Osteoblast (primary cell): ENCODE measurements at places on chromosomes 13 and 19. TPM values are rescaled to one million over a fixed set of nuclear protein-coding genes. Genes with fewer than 3 reads are reported as not detected.

DNA sequence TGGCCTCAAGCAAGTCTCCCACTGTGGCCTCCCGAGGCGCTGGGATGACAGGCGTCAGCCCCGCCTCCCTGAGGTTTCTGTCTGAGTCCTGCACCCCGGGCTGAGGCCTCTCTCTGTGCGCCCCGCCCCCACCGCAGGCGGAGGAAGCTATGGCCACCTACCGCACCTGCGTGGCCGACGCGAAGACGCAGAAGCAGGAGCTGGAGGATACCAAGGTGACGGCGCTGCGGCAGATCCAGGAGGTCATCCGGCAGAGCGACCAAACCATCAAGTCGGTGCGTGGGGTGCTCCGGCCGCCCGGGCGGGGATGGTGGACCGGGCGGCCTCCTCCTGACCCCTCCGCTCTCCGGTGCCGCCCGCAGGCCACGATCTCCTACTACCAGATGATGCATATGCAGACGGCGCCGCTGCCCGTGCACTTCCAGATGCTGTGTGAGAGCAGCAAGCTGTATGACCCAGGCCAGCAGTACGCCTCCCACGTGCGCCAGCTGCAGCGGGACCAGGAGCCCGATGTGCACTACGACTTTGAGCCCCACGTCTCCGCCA, 12.7 kb downstream of the ARHGAP45 start:
- H3K4me3 ChIP-seq = no peak overlapping the region
- no peaks in the 10 kb centered on the region for H3K4me1 ChIP-seq
- H3K27me3 ChIP-seq = no peaks in the 10 kb centered on the region
- no peaks in the 10 kb centered on the region for H3K36me3 ChIP-seq
- no peak overlapping the region for H3K27ac ChIP-seq
- no peak for DNase-seq

KLK15 gene
- total RNA-seq = not detected in 2 replicates

NKPD1 gene
- total RNA-seq = 0.29 TPM in 1 of 2 replicates, not detected in the other

ZSCAN18 gene
- 49.8 and 60.4 TPM in 2 replicates for total RNA-seq

CD70 gene
- 0.29 TPM in 1 of 2 replicates, not detected in the other for total RNA-seq
